Endothelial cell of umbilical vein (primary cell): ENCODE measurements at places on chromosomes 1 and 21. TPM values are rescaled to one million over a fixed set of nuclear protein-coding genes. Genes with fewer than 3 reads are reported as not detected.

The C1orf185 gene
- polyA plus RNA-seq: not detected in 2 replicates

The CAPZB gene
- 145 and 196 TPM in 2 replicates for polyA plus RNA-seq

The C21orf58 gene
- polyA plus RNA-seq: 6.0 and 7.4 TPM in 2 replicates

The HAX1 gene
- polyA plus RNA-seq: 95.3 and 101 TPM in 2 replicates

The OR2T29 gene
- not detected in 2 replicates for polyA plus RNA-seq
